ENCODE measurements at places on chromosomes 1 and 21.
A peak's percentile ranks its signal among the peaks of the same experiment; 100 is the strongest.

- no peak for DNase-seq
Observed at GRCh38 chr1:112502826-112503225, 5.9 kb upstream of the WNT2B start.

GRCh38 chr1:51623025-51623424 lies 6.1 kb downstream of the OSBPL9 start:
- DNase-seq = no peak

DNA sequence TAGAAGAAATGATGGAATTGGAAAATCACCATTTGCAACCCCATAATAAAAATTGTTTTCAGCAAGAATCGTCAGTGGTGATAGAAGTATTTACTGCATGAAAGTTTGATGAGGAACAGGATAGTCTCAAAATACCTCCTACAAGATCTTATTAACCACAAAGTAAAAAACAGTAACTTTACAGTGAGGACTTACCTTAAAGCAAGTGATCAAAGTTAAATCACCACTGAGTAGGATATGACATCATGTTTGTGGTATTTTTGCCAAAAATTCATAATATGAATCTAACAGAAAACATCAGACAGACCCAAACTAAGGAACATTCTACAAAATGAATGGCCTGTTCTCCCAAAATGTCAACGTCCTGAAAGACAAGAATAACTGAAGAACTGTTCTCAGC lies 19.9 kb downstream of the ALDH9A1 start:
- peak; percentile 12 for DNase-seq

DNA sequence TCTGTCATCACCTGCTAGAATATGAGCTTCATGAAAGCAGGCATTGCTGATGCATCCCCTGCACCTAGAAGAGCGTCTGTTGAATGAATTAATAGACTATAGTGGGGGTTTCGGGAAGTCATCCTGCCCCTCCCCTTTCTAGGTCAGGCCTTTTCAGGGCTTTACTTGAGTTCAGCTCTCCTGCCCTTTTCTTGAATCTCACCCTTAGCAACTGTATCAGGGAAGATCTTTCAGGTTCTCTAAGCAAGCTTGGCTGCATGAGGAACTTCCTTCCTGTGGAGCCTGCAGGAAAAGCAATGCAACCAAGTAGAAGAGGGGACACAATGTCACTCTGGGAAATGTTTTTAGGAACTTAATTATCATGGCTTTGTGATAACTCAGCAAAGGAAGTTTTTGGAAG lies 27.2 kb upstream of the KIAA0040 start:
- DNase-seq = no peak

DNA sequence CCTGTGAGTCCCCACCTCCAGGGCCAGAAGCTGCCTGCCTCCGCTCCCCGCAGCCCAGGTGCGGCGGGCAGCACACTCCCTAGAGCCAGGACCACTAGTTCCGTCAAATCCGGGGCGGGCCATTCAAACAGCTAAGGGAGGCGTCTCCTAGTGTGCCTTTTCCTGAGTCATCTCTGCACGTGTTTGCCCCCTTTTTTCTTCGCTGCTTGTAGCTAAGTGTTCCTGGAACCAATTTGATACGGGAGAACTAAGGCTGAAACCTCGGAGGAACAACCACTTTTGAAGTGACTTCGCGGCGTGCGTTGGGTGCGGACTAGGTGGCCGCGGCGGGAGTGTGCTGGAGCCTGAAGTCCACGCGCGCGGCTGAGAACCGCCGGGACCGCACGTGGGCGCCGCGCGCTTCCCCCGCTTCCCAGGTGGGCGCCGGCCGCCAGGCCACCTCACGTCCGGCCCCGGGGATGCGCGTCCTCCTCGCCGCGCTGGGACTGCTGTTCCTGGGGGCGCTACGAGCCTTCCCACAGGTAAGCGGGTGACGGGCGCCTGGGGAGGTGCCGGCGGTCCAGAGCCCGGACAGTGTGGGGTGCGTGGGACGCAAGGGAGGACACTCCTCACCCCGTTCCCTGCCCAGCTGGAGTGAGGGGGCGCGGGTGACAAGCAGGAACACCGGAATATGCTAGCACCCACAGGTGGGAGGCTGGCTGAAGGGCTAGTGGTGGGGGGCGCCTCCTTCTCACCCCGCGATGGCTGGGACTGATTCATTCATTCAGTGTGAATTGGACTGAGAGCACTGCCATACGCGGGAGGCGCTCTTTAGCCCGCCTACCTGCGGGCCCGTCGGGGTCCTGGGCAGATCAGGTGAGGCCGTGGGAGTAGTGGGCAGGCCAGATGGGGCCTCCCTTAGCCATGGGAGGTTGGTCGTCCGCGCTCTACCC lies at the start of gene TNFRSF8:
Gene TNFRSF8, plus strand, starts transcription at position 163 of the 932 bp plus-strand sequence. Its CDS starts 296 bp downstream, at position 459.
- peak; percentile 91 for DNase-seq

- DNase-seq = no peak
Observed at GRCh38 chr1:8426996-8427395, 109.1 kb downstream of the SLC45A1 start.

DNA sequence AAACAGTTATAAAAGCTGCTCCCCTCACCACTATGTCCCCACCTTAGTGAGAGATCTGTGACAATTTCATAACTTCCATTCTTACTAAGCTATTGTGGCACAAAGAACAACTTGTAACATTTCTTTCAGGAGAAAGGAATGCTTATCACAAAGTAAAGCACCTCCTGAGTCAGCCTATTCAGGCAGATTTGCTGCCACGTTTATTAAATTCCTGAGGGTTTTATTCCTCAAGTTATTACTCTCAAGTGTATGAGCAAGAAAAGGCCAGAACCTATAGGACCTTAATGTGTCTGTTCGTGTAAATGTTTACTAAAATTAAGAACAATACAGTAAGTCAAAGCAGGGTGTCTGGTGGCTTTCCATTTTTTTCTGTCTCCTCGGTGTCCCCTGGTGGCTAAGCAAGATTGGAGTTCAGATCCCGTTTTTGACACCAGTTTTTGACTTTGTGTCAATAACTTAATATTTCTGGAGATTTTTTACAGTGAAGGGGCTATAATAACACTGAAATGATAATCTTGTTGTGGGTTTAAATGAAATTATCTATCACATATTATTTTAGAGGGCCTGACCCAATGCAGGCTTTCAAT lies 1539.6 kb downstream of the BRINP3 start:
- no peak for DNase-seq

DNA sequence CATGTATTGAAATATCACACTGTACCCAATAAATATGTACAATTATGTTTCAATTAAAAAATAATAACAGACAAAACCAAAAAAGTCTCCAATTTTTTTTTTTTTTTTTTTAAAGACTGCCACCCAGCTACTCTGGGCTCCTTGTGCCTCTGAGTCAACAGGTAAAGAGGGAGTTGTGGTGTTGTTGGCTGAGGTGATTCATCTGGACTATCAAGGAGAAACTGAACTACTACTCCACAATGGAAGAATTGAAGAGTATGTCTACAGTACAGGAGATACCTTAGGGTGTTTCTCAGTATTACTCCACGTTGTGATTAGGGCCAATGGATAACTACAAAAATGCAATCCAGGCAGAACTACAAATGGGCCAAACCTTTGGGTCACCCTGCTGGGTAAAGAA lies 67.9 kb downstream of the SCMH1 start:
- no peak for DNase-seq

DNA sequence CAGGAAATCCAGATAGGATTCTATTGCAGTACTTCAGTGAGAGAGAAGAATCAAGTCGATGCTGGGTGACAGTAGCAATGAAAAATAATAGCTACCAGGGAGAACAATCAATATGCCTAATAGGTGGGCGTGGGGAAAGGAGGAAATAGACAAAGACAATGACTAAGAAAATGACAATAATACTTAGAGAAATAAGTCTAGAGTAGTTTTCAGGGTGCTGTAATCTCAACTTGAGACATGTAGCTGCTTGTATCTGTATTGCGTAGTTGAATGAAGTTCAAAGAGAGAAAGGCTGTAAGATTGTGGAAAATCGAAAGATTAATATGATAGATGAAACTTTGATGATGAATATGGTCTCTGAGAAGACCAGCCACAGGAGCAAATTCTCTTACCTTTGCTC lies 2.6 kb downstream of the STXBP3 start:
- no peak for DNase-seq

DNA sequence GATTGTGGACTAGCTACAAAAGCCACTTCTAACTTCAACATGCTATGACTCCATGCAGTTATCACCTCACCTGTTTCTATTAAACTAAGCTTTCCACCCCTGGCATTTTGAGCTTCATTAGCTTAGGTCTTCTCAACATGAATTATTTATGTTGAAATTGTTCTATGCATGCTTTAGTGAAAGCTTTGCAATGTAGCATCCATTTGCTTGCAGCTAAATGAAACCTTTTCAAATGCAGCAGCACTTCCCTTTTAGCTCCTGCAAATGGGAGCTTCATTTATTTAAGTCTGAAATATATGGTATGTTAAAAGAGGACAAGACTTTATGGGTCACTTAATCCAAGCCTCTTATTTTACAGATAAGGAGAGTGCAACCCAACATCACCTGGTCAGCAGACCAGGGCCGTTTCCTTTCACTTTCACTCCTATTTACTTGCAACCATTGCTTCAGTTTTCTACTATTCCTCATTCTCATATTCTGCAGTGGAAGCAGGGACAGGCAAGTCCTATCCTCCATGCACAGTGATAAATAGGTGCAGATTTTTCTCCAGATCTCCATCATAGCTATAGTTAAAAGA lies 56.4 kb upstream of the SAMSN1 start:
- no peak for DNase-seq

DNA sequence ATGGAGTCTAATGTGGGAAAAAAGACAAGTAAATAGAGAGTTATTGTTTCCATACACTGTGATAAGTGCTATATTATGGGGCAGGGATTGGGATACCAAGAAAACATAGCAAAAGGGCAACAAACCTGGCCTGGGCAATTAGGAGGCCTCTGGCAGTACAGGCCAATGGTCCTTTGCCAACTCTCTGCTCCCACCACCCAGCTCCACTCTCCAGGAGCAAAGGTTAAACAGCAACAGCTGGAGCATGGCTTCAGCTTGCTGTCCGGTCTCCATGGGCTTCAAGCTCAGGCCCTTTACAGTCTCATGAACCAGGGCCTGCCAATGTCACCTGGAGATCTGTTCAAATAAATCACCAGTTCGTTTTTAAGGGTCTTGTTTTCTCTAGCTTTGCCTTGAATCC lies 37.2 kb upstream of the ARHGAP29 start:
- no peak for DNase-seq

DNA sequence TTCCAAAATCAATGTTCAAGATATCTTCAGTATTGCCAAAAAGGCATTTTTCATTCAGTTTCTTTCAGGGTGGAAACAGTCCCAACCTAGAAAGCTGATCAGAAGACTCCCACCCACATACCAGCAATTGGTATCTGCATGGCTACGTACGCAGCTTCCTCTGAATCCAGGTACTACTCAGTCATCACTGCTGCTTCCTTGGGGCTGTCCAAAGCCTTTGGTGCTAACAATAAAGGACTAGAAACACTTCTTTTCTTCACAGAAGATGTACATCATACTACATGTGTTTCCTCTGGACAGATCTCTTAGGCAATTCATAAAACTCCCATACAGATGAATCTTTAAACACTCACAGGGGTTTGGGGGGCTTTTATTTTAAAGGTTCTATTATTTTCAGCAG lies 29.8 kb downstream of the VPS26C start:
- DNase-seq = no peak

- DNase-seq = no peak
Observed at GRCh38 chr21:21230672-21231071, 232.5 kb downstream of the NCAM2 start.

- DNase-seq = peak; percentile 10
Observed at GRCh38 chr1:37410815-37411214, 63.6 kb upstream of the ZC3H12A start.

DNA sequence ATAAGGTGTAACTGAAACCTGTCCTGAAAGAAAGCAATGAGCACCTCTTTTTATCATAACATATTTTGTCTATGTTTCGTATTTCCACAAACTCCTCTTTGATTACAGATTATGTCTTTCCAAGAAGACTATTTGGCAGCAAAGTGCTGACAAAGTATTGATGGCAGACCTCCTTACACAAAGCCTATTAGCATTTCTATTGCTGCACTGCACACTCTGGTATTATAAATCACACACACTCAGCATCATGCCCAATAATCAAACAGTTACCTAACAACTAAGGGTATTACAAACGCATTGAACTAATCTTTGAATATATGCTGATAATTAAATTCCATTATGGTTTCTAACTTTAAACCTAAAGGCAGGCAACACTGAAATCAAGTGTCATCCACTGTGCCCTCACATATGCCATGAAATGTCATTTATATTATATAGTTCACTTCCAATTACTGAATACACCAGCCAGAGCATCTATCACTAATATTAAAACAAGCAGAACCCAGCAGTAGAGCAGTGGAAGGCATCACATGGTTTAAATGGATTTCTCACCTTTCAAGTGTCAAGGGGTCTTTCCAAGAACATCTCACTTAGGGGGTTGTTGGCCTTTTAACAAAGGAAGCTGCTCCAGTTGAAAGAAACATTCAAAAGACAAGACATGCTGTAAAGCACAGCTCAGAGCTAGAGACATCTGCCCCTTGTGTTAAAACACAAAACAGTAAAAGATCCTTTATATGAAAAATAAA lies 239.1 kb downstream of the RERE start:
- DNase-seq = no peak

DNA sequence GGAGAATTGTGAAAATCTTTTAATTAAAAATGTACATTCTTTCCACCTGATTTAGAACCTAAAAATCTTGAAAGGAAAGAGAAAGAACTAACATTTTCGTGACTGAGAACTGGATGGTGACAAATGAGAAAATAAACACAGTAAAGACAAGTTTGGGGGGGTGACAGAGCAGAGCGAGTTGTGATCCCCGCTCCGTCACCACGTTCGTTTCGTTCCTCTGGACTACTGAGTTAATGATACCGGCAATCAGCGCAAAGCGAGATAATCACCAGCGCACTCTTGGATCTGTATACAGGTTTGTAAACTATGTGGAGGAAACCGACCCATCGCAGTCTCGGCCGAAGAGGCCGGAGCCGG lies 31.2 kb upstream of the CFAP126 start:
- DNase-seq = no peak

DNA sequence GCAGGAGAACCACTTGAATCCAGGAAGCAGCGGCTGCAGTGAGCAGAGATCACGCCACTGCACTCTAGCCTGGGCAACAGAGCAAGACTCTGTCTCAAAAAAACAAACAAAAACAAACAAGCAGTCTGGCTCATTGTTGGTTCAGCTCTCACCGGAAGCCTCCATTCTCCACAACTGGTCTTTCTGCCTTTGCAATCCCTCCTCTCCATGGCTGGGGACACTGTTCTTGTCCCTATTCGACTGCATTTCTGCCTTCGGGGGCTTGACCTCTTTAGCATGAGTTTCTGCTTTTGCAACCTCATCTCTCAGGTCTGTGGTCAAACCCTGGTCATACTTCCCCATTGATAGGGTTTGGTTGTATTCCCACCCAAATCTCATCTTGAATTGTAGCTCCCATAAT lies 216.3 kb upstream of the NR5A2 start:
- DNase-seq = no peak

DNA sequence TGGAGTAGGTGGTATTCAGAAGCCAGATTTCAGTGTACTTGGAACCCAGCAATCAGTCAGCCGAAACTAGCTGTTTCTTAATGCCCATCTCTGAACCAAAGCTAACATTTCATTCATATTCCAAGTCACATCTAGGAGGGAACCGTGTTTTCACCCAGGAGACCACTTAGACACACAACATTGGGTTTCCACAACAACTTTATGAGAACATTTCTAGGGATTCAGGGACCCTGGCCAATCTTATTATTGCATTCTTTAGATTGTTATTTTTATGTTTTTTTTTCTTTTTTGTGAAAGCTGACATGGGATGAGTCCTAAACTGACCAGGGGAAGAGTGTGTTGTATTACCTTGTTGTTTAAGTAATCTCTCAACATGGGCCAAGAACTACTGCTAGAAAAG lies 72.5 kb upstream of the KIAA0040 start:
- DNase-seq = no peak
